ENCODE measurements at places on chromosomes 4 and X. TPM values are rescaled to one million over a fixed set of nuclear protein-coding genes. Genes with fewer than 3 reads are reported as not detected.

PABPC4L gene
- total RNA-seq: not detected

REELD1 gene
- not detected for total RNA-seq

C4orf50 gene
- not detected for total RNA-seq

BEX5 gene
- 3.0 TPM for total RNA-seq

SPATA18 gene
- 4.1 TPM for total RNA-seq

PHOX2B gene
- not detected for total RNA-seq

TEX11 gene
- total RNA-seq: 0.12 TPM

DGKK gene
- total RNA-seq: not detected

TEC gene
- 2.9 TPM for total RNA-seq

OTC gene
- total RNA-seq: not detected

TLR1 gene
- total RNA-seq: 3.6 TPM

PLAC8 gene
- 9.9 TPM for total RNA-seq

ATP8A1 gene
- total RNA-seq: 7.9 TPM

INTU gene
- 3.2 TPM for total RNA-seq

PDZD4 gene
- total RNA-seq: 1.4 TPM
